ENCODE measurements at places on chromosomes 2 and 18.

DNA sequence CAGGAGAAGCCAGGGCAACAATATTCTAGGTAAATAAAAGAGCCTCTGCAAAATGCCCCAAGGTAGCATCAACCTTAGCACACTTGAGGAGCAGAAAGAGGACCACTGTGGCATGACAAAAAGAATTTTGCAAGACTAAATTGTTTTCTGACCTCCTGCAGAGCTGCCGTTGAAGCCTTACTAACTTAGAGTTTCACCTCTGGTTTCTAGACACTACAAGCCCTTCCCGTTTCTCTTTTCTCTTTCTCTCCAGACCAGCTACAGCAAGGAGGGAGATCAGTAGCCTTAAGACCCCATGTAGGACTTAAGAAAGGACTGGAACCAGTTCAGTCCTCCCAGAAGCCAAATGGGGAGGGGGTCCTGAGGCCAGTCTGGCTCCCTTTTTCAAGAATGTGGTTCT, 73.3 kb upstream of the SP3 start:
- DNase-seq, result no peak

DNA sequence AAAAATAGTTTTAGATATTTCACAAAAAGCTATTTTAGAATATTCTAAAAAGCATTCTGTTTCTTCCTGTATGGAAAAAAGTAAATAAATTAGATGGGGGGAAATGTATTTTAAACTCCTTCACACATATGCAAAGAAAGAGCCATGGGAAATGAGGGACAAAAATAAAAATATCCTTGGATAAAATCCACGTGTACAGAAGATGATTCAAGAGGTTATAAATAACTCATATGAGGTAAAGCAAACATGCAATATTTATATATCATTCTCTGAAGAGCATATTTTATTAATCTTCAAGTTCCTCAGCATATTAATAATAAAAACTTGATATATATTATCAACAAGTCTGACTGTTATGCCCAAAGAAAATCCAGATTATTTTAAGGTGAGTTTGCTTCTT, 8.8 kb upstream of the GFPT1 start:
- no peak for DNase-seq

- DNase-seq, result no peak
Measured at GRCh38 chr2:237154884-237155851, 69.5 kb downstream of the COPS8 start.

DNA sequence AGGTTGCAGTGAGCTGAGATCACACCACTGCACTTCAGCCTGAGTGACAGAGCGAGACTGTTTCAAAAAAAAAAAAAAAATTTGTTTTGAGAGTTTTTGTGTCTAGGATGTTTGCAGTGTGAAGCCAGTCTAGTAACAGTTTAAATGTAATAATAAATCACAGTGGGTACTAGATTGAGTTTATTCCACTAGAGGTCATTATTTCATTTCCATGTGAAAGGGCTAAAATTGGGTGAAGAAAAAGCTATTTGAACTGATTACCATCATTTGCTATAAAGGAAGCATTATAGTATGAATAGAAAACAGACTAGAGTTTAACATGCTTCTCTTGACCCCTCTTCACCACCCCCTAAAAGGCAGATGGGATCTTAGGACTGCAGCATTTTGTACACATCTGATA, 20.3 kb downstream of the SNRPD1 start:
- DNase-seq, result no peak
